MG63 (cell line): ENCODE measurements at places on chromosomes 16 and 17. TPM values are rescaled to one million over a fixed set of nuclear protein-coding genes. Genes with fewer than 3 reads are reported as not detected.

DNA sequence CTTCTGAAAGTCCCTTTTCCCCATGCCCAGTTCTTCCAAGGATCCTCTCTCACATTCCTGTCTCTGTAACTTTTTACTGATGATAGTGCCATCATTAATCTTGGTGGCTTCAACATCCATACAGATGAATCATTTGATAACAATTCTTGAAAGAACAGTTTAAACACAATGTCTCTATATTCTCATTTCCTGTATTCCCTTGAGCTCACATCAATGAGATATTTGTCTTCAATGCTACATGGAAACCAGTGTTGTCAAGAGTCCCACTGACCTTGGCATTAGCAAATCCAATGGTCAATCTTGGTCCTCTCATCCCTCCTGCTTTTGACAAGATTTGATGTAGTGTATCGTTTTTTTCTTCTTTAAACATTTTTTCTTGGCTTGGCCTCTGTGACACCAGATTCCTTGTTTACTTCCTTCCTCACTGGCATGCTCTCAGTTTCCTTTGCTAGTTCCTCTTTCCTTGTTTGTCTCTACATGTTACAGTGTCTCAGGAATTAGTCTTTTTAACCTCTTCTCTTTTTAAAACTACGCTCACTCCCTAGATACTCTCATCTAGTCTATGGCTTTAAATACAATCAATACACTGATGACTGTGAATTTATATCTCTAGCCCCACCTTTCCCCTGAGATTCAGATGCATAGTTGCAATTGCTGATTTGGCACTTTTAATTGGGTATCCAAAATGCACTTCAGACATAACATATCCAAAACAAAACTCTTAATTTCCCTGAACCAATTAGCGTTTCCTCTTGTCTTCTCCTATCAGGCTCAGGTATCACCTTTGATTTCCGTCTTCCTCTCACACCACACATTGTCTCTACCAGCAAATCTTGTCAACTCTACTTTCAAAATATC, 134.0 kb downstream of the MYO1D start:
- no peak for DNase-seq

GRCh38 chr16:50318796-50319578, 49.8 kb downstream of the BRD7 start:
- no peak for DNase-seq

DNA sequence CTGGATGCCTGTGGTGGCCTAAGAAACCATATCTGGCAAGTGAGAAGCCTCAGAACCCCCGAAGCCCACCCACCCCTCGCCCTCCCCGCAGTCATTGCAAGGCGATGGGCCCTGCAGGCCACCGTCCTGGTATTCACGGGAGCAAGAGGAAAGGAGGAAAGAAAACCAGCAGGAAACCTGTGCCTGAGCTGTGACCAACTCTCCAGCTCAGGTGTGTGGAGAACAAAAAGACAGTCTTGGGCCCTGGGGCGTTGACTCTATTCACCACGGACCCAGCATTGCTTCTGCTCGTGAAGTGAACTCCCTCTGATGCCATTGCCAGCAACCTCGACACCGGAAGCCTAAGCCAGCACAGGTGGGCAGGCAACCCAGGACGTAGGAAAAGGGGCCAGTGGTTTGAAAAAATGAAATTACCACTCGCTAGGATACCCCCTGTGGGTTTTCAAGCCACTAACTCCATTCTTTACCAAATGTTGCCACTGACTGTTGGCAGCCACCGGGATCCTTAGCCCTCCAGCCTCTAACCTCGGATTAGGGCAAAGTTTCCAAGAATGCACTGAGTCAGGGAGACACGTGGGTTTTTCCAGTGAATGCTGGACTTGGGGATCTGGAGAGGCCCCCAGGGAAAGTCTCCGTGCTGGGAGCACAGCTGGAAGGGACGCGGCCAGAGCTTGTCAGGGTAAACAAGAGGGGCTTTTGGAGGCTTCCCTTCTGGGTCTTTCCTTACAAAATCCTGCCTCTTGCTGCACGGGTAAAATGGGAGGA, 25.1 kb downstream of the FA2H start:
- DNase-seq: peak; percentile 57

GRCh38 chr17:44607836-44608690, 48.2 kb upstream of the MEIOC start:
- peak; percentile 12 for DNase-seq

GRCh38 chr17:49987290-49987585, 7.8 kb downstream of the DLX3 start:
- DNase-seq: peak; percentile 60

GRCh38 chr16:79873825-79874224, 273.3 kb upstream of the MAF start:
- no peak for DNase-seq

DNA sequence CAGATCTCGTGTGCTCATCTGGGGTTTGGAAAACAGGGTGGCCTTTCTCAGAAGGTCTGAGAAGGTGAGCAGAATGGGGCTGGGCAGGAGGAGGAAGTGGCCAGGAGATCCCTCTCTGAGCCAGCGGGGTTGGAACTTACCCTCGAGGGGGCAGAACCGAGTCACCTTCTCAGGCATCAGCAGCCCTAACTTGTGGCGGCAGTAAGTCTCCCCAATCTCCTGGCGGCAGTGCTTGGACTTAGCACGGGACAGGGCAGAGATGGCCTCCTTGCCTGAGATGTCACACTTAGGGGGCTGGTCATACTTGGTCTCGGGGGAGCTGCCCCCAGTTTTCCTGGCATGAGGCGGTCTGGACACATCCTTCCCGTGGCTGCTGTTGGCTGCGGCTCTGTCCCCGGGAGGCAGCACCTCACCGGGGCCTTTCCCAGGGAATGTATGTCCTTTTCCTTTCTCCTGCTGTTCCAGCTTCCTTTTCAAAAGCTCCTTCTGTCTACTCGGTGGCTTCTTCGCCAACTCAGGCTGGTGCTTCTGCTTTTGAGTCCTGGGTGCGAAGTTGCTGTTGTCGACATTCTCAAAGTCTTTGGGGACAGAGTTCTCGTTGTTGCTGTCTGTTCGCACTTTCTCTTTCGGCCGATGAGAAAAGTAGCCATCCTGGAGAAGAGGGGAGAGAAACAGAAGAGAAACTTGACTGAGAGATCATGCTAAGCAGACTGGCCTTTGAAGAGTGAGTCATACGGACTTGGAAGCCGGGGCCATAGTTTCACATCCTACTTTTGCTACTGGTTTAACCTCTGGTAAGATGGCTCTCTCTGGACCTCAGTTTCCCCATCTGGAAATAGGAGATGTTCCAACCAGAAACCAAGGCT, 211.7 kb downstream of the XYLT1 start:
- DNase-seq: no peak

- DNase-seq: no peak
Observed at GRCh38 chr17:2107506-2107905, 52.6 kb downstream of the HIC1 start.

DNA sequence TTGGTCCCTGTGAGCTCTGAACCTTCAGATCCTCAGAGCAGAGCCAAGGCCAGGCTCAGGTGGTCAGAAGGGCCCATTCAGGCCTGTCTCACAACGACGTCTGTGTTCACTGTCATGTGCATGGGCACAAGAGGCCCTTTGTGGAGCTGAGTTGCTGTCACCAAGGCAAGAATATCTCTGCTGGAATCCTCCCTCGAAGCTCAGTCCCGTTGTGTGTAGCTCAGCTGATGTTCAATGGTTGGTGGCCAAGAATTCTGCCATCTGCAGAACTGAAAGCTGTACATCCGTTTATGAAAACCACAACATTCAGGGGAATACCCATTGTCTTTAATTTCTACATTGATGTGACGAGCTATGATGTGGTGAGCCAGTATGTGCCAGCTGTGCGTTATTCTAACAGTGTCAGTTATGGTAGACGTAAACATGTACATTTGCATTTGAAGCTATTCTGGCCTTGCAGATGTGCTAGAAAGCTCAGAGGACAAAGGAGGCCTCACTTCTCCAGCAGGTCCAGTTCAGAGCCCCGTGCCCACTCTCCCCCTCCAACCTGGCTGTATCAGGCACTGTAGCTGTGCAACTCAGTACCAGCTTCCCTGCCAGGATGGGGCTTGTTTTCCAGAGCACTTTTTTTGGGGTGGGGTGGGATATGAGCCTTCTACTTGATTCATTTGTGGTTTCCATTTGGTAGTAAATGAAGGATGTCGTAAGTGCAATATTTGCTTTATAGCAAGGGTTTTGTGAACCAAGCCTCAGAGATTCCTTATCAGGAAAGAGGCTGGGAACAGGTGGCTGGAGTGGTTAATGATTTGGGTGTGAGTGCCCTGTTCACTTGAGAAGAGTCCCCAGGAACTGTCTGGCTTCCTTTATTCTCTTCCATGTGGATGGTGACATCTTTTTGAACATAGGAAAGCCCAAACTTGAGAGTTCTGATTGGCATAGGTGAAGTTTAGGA, 56.1 kb downstream of the B9D1 start:
- no peak for DNase-seq

DNA sequence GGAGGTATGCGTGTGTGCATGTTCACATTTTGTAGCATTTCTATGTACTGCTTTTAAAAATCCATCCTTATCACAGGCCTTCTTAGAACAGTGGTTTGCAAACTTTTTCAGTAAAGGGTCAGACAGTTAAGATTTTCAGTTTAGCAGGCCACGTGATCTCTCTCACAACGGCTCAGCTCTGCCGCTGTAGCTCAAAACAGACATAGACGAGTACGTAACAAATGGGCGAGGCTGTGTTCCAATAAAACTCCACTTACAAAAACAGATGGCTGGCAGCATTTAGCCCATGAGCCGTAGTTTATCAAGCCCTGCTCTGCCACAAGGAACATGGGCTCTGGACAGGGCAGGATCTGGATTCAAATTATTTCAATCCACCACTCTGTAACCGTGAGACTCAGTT, 141.8 kb downstream of the XYLT1 start:
- DNase-seq: no peak

- DNase-seq: no peak
Observed at GRCh38 chr16:11155284-11155806, 100.7 kb downstream of the SOCS1 start.

Gene SLC38A8
- not detected in 2 replicates for total RNA-seq

Gene PPL
- 0.07 and 0.36 TPM in 2 replicates for total RNA-seq
